ENCODE measurements at places on chromosomes 7 and 10.

DNA sequence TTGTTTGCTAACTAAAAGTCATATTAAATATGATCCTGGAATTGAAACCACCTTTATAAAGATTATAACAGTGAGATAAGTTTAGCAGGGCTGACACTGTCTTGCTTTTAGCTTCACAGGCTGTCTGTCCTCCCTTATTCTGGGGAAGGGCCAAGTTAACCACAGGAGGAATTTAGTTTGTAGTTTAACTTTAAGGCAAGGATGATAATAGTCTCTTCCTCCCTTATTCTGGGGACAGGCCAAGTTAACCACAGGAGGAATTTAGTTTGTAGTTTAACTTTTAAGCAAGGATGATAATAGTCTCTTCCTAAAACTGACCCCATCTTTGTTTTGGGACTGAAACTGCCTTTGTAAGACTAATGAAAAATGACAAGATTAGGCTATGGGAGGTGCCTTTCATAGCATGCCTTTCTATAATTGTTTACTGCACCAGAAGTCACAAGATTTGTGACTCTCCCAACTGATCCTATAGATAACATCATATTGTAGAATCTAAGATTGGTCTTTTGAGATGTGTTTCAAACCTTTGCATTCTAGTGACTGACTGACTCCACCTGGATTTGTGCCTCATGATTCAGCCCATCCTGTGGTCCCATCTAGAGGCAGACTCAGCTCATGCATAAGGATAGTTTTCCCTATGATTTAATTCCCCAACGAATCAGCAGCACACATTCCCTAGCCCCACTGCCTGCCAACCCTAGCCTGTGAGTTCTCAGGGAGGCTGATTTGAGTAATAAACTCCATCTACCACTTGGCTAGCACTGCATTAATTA is 212.0 kb downstream of the MAGI2 start:
- no peak for DNase-seq

DNA sequence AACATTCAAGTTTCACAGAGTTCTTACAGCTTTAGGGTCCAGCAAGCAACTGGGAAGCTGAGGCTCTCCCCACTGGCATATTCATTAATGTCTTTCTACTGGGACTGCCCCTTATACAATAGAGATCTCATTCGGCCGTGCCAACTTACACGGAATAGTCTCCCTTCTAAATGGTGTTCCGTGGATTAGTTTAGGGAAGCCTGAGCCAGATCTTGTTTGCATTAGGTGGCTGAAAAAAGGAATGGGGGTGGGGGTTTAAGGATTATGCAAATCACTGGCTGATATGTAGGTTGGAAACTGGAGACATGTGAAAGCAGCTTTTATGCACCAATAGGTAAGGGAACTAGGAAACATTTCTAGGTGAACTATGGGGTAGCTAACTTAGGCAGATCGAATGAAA is 218.3 kb downstream of the TRIL start:
- no peak for DNase-seq

DNA sequence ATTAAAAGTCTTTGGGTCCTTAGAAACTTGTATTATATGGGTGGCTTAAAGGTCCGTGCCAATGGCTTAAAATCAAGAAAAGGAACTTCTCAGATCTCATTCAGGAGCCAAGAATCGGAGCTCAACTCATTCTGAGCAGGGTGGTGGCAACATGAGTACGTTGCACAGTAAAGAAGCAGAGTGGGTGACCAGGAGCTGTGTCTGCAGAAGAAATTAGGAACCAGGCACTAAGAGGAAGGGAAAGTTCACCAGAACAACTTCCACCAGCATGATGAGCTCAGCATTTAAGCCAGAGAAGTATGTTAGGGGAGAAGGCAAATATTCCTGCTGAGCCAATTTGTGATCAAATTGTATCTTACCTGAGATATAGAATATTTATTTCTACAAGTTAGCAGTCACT is 236.0 kb upstream of the NRP1 start:
- no peak for DNase-seq

- DNase-seq: no peak
These were observed 146.3 kb downstream of the OTUD1 start for GRCh38 chr10:23585186-23585585.

- no peak for DNase-seq
These were observed 231.1 kb downstream of the CACNA2D1 start for GRCh38 chr7:82212466-82212865.

DNA sequence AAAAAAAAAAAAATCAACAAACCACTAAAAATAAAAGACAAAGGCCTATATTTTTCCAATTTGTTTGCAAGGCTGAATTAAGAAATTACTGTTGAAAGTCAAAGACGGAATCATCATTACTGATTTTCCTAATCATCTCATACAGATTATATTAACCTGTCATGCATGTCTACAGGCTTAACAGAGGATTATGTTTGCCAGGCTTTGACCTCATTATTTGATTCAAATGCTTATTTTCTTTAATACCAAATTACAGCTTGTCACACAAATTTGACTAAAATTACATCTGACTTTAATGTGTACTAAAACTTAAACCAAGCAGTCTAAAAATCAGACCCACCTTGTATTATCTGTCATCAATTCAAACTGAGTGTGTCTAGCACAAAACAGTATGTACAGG is 21.2 kb downstream of the KIF5B start:
- no peak for DNase-seq

DNA sequence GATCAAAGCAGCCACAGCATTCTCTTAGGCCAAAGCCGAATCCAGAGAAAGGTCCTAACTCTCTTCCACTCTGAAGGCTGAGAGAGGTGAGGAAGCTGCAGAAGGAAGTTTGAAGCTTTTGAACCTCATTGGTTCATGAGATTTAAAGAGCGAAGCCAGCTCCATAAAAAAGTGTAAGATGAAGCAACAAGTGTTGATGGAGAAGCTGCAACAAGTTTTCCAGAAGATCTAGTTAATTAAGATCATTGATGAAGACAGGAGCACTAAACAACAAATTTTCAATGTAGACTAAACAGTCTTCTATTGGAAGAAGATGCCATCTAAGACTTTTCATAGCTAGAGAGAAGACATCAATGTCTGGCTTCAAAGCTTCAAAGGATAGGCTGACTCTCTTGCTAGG is 17.7 kb upstream of the GALNTL5 start:
- no peak for DNase-seq

- no peak for DNase-seq
These were observed 206.8 kb upstream of the SP4 start for GRCh38 chr7:21221130-21221529.

DNA sequence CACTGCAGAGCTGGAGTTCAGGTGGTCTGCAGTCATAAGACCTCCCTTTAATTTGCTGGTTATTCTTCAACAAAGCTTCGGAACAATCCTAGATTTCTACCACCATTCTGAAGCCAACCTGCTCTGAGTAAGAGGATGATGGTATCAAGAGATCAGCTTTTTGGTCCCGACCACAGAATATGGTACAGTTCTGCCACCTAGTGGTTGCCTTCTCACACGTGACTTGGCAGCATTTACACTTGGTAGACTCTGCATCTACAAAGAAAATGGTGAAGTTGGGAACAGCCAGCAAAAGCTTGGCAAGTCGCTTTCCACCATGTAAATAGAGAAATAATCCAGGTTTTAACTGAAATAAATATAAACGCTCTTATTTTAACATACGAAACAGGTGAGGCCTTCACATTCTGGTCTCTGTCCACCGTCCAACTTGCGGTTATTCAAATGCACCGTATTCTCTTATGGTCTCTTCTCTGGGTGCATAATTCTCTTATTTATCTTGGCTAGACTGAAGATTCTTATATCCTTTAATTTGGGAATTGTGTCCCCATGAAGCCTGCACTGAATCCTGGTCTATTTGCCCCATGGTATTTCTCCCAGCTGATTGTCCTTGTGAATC is 173.9 kb upstream of the GRM3 start:
- DNase-seq: no peak

- no peak for DNase-seq
These were observed 6.8 kb downstream of the HSPA14 start for GRCh38 chr10:14844948-14845347.

DNA sequence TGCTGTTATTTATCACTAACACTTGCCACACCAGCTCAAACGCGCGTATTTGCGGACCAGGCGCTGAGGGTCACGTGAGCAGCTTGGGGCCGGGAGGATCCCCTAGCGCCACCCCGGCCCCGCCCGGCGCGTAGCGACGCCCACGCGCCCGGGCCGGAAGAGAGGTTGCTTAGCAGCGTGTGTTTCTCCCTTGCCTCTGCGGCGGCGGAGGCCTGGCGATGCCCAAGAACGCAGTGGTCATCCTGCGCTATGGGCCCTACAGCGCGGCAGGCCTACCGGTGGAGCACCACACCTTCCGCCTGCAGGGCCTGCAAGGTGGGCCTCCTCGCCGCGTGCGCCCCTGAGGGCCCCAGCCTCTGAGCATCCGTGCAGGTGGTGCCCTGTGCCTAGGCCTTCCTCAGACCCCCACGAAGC is at the start of gene C10orf53:
Gene C10orf53, plus strand, starts transcription at position 172 of the 414 bp plus-strand sequence. Its CDS starts 47 bp downstream, at position 219.
- no peak for DNase-seq

- no peak for DNase-seq
These were observed 53.2 kb upstream of the CAV2 start for GRCh38 chr7:116446212-116446855.

DNA sequence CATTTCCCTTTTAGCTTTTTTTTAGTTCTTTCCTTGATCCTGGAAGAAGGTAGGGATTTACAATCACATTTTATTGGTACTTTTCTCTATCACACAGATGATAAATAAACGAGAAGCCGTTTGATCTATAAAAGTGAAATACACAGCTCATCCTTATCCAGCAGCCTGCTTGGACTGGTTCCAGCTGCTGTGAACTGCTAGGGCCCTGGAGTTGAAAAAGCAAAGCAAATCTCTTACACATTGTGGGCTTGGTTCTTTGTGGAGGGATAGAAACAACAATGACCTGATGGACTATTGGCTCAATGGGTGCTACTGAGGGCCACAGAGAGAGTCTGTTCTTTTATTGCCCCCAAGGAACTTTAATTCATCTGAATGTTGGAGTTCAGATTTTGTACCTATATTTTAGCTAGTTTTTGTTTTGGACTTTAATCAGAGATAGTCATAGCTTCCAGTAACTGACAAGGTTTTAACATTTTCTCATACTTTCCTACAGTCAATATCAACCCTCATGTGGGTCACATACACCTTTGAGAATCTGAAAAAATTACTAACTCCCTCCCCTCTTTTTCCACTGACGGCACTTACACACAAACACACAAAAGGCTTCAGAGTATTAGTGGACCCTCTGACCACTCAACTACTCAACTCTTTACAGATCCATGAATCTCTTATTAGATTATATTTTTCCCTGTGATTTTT is 91.6 kb upstream of the CCDC6 start:
- DNase-seq: no peak

- DNase-seq: no peak
These were observed 1.2 kb downstream of the AGAP3 start for GRCh38 chr7:151087245-151088018.

DNA sequence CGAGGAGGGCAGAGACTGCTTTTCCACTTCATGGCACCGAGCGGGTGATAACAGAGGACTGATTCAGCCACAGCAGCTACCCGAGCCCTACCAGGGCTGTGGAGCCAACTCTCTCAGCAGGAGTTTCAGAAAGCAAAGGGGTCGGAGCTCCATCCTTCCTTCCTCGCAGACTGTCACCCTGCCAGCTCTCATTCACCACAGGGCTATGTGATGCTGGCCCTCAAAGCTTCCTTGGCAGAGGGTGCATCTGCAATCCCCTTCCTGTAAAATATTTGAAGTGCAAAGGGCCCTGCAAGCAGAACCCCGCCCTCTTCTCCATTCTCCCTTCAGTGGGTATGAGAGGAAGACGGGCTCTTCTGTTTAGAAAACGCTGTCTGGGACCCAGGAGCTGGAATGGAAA is 105.3 kb upstream of the LYZL2 start:
- no peak for DNase-seq

DNA sequence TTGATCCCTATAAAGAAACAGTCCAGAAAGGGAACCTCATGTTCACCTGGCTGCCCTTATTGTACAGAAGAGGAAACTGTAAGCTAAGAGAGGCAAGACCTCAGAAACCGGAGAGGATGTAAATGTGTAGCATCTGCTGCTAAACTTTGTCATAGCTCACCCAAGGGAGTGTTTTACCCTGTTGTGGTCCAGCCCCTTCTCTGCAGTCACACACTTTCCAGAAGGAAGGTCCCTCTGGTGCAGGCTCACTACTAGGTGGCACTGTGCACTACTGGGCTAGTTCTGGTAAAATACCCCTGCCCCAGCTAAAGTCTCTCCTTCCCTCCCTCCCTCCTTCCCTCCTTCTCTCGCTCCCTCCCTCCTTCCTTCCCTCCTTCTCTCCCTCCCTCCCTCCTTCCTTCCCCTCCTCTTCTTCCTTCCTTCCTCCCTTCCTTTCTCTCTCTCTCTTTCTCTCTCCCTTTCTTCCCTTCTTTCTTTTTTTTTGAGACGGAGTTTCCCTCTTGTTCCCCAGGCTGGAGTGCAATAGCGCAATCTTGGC is 42.5 kb upstream of the LCOR start:
- no peak for DNase-seq

DNA sequence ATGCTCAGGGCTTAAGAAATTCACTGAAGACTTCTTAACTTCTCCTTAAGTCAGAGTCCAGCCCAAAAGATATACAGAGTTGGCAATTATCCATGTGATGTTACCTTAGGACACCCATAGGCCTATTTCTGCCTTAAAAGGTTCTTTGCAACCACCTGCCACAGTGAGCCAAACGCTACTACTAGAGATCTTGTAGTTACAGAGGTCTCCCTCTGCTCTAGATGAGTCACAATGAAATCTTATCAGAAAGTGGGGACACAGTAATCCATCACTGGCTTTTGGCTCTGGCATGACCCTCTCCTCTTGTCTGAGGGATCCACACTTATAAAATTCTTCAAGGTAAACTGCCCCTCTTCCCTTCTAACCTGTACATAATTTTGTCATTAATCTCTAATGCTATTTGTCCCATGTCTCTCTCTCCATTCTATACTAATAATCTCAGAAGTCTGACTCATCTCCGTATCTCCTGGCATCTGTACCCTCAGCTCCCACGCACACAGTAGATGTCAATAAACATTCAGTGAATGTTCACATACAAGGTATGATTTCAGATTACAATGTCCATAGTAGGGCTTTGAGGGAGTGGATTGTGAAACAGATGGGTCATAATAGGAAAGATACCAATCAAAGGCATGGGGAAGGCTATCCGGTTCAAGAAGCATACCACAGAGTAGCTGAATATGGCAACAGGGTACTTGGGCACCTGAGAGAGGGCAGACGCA is 112.1 kb downstream of the SGMS1 start:
- no peak for DNase-seq

- DNase-seq: no peak
These were observed 15.2 kb upstream of the CYREN start for GRCh38 chr7:135185471-135186260.

GRCh38 chr10:124700293-124701037 is 43.7 kb downstream of the FAM53B start:
- DNase-seq: no peak

- no peak for DNase-seq
These were observed 8.5 kb downstream of the ITPRIP start for GRCh38 chr10:104329735-104330134.

DNA sequence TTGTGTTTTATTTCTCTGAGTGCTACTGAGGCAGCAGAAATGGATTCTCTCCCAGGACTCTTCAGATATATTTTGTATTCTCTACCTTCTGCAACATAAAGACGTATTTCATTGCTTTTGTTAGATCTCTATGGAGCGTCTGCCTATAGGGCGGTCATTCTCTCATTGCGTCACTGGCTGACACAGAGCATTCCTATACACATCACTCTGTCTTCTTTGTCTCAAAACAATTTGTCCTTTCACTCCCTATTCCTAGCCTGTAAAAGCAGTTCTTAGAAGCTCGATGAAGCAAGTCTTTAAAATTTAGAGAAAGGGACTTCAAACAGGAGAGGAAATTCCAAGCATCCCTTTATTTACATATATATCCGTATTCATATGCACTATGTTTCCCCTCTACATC is 120.6 kb downstream of the CPED1 start:
- DNase-seq: no peak

Measured in stimulated activated CD4-positive, alpha-beta T cell treated with anti-CD3 and anti-CD28 coated beads, Interleukin-12 subunit alpha, Interleukin-12 subunit beta, amount 100 ng/mL, for 4 hours (primary cell).